Left lung (tissue), 14 donors: ENCODE measurements at places on chromosomes 7 and 10. TPM values are rescaled to one million over a fixed set of nuclear protein-coding genes. Genes with fewer than 3 reads are reported as not detected.
A peak's percentile ranks its signal among the peaks of the same experiment; 100 is the strongest.

DNA sequence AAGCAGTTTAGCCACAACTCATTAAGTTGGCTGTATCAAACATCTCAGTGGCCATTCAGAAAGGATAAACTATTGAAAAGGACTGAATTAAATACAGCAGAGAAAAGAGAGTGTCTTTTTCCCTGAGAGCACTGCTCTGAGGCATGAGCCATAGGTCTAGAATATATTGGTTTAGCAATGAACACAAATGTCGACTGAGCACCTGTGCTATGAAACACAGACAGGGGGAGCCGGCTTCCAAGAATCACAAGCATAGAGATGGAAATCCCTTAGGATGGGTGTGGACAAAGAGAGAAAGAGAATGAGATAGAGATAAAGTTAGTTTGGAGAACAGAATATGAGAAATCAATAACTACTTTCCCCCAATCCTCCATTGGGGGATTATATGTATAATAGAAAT lies 54.8 kb downstream of the DGKI start:
- no peak for DNase-seq

DNA sequence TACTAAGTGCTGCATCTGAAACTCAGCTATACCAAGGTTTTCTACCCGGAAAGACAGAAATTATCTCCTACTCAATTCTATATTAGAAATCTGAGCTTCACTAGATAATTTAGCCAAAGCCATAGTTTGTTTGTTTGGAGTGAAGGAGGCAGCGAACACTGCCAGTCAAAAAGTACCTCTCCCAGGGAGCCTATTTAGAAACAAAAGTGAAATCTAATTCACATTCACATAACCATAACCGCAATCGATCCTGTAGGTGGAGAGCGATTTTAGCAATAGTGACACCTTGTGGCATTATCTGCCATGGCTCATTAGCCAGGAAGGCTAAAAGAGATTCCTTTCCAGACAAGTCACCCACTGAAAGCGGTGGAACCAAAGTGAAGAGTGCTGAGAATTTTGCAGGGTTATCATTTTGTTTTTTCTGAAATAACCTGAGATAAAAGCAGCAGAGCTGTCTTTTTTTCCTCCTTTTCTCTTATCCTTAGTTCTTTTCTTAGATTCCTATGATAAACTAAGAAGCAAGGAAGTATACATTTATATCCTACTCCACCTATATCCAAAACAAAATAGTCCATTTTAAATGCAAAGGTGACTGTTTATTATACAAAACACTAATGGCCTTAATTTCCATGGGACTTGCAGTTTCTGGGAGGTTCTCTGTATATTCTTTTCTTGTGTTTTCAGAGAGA lies 83.7 kb upstream of the BET1 start:
- DNase-seq: peak; percentile 44

GRCh38 chr7:92333866-92334265 lies 88.1 kb downstream of the ANKIB1 start:
- no peak for DNase-seq

The SORBS1 gene
- 33.8 TPM for polyA plus RNA-seq

DNA sequence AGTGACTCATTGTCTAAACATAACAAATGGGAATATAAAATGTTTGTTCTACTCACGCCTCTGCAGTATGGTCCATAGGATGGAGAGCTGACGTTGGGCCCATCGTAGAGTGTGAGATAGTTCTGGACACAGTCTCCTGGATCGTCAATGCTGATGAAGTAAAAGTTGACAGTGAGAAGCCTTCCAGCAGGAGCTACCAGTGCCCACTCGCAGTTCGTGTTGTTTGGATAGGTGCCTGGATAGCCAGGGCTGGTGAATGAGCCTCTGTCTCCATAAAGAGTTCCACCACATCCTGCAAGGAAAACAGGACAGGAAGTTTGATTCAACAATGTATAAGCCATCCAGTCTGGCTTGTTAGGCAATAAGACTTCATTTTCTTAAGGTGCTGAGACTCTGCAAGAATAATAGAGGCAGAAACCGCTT lies 79.6 kb downstream of the OR13A1 start:
- no peak for DNase-seq

- peak; percentile 86 for DNase-seq
Observed at GRCh38 chr7:151689196-151689971, 169.7 kb upstream of the RHEB start.

- DNase-seq: peak; percentile 73
Observed at GRCh38 chr10:13659887-13660550, 73.3 kb downstream of the PRPF18 start.

DNA sequence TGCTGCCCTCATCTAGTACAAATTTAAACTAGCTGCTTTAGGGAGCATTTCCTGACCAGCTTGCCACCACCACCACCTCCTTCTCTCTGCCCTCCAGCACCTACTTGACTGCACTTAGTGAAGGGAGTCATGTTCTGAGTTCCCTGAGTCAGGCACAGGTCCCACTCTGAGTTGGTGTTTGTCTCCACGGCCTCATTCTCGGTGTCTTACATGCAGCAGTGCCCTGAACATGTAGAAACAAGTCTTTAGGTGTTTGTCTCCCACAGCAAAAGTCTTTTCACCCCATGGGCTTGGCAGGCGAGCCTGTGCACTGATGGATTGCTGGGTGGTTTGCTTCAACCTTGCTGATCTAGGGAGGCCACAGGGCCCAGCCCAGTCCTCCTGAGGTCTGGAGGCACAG lies 16.9 kb downstream of the TSPAN14 start:
- DNase-seq: no peak

DNA sequence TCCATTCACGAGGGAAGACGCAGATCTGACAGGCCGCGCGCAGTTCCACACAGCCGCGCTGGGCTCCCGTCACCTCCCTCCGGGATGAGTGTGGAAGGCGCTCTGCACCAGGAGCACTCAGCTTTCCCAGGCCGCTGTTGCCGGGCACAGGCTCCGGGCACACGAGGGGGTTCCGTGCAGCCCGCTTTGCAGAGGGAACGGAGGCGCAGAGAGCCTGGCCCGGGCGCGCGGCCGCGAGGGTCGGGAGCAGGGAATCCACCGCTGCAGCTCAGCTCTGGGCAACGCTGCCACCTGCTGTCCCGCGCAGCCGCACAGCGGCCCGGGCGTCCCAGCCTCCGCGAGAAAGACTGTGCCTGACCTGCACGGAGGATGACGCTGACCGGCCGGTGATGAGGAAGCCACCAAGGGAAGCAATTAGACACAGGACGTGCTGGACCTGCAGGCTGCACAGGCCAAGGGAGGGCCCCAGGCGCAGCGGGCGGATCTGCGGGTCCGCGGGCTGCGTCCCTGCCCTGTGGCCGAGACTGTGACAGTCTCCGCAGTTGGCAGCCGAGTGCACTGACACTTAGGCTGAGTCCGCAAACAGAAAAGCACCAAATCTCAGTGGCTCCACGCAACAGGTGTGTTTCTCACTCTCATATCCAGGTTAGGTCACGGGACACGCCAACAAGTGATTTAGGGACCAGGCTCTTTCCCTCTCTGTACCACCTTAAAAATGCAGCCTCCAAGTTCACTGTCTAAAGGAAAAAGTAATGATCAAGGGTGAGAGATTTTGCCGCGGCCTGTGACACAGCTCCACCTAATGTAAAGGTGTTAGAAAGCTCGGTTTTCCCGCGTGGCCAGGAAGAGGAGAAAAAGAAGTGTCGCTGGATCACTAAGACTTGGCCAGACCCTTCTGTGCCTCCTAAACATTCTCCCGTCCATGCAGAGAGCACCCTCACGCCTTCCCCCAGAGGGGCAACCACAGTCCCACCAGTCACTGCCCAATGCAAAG lies 94.5 kb downstream of the SEC61G start:
- peak; percentile 43 for DNase-seq

The PGAM2 gene
- polyA plus RNA-seq: 0.61 TPM

The SFTPD gene
- polyA plus RNA-seq: 6.5 TPM
